Posterior vena cava (tissue), 2 donors: ENCODE measurements at places on chromosomes 16 and 17. TPM values are rescaled to one million over a fixed set of nuclear protein-coding genes. Genes with fewer than 3 reads are reported as not detected.

GRCh38 chr16:14070555-14070876, 603 bp upstream of the MRTFB start:
- no peak for DNase-seq

DNA sequence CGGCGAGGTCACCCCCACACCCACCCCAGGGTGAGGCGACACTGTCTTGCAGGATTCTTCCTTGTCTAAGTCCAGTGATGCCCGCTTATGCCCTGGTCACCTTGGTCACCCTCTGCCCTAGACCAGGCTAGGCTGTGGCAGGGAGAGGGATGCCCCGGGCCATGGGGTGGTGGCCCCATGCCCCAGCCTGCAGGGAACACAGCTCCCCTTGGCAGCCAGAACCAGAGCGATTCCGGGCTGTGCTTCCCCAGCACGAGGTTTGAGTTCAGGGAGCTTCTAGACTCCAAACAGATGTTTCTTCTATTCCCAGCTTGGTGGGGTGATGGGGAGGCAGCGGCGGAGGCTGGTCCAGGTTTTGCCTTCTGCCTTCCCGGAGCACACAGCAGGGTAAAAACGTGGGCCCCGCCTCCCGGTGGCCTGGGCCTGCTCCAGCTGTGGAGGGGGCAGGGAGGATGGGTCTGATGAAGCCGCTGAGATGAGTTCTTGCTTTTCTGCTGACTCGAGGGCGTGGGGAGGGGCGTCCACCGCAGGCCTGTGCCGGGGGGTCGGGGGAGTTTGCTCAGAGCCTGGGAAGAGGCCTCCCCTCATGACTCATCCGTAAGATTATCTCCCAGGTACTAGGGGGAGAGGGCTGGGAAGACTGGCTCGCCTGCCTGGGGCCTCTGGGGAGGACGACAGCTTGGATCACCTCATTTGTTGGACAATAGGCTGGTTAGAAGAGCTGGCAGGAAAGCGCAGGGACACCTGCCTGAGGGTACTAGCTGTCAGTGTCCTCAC, 15.4 kb downstream of the SMTNL2 start:
- no peak for DNase-seq

DNA sequence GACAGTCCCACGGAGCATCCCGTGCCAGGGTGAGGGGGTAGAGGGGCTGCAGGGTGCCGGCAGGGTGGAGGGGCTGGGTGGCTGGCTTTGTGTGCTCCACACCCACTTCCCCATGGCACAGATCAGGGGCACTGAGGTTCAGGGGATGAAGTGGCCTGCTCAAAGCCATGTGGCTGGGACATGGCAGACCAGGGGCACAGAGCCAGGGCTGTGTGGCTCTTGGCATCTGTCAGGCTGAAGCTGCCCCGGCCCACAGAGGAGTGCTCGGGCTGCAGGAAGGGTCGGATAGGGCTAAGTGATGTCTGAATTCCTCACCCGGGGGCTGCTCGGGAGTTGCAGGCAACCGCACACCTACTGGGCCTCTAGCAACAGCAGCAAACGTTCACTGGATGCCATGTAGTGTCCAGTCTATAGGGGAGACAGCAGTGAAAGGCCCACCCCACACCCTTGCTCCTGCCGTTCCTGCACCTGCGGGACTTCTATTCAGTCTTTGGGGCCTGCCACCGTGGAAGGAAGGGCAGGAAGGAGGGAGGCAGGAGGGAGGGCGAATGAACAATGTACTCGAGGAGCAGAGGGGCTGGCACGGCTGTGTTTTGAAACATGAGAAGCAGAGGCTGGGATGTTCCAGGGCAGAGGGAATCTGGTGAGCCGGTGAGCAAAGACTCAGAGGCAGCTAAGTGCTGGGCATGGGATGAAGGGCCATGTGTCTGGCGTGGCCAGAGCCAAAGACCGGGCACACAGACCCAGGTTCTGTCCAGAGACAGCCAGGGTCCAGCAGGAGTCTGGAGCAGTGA, 15.1 kb downstream of the SLC5A10 start:
- no peak for DNase-seq

GRCh38 chr16:87874639-87875427, 5.5 kb upstream of the SLC7A5 start:
- no peak for DNase-seq

- no peak for DNase-seq
Observed at GRCh38 chr16:26453215-26453614, 613.5 kb upstream of the C16orf82 start.

- DNase-seq = peak; percentile 98
Observed at GRCh38 chr17:7836596-7837407, 2.8 kb downstream of the KDM6B start.

GRCh38 chr17:29140631-29141513, 39.3 kb downstream of the MYO18A start:
- no peak for DNase-seq

DNA sequence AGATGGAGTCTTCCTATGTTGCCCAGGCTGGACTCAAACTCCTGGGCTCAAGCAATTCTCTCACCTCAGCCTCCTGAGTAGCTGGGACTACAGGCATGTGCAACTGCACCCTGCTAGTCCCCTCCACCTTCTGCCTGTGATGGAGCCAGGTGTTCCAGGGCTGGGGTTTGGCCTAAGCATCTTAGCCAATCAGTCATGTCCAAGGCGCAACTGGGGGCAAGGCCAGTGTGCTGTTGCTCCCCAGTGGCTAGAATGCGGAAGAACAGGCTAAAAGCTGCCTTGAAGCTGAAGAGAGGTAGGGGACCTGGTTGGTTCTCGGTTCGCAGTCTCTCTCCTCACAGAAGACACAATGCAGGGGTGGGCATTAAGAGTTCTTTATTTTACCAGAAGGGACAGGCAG, 18.6 kb downstream of the FLOT2 start:
- no peak for DNase-seq

GRCh38 chr17:38620551-38621277, 15.0 kb upstream of the SRCIN1 start:
- DNase-seq = peak; percentile 51

- DNase-seq = peak; percentile 97
Observed at GRCh38 chr17:10127819-10128425, 70.5 kb downstream of the GAS7 start.

DNA sequence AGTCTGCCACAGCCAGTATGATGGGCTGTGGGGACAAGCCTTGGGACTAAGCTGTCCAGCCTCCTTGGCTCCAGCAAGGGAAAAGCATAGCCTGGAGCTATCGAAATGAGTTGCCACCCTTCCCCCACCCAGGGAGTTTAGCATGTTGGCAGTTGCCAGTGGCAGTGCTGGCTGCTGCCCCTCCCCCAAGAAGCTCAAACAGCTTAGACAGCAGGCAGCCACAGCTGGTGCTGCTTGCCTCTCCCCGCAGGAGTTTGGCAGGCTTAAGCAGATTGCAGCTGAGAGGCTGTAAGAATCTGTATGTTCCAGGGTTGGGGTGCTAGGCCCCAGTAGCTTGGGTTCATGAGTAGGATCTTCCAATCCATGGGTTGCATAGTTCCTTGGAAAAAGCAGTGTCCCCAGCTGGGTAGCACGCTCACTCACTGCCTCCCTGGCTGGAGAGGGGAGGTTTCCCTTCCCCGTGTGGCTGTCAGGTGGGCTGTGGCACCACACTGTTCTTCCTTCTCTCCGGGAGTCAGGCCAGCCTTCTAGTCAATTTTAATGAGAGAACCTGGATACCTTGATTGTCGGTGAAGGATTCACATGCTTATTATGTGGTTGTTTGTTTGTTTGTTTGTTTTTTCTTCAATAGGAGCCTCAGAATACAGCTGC, 506.1 kb downstream of the CDH11 start:
- no peak for DNase-seq

DNA sequence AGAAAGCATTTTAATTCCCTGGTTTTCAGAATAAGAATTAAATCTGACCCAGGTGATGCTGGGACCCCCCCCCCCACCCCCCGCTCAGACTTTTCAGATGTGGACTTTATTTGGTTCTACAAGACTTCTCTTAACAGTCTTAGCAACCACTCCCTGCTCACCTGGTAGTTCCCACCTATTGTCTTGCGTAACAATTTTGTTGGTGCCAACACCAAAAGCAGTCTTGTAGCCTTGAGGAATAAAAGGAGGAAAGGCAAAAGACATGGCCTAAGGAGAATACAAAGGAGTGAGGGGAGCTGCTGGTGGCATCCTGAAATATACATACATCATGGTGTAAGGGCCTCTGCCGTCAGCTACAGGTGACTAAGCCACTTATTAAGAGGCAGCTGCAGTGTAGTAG, 5.0 kb downstream of the TTLL6 start:
- DNase-seq = no peak

DNA sequence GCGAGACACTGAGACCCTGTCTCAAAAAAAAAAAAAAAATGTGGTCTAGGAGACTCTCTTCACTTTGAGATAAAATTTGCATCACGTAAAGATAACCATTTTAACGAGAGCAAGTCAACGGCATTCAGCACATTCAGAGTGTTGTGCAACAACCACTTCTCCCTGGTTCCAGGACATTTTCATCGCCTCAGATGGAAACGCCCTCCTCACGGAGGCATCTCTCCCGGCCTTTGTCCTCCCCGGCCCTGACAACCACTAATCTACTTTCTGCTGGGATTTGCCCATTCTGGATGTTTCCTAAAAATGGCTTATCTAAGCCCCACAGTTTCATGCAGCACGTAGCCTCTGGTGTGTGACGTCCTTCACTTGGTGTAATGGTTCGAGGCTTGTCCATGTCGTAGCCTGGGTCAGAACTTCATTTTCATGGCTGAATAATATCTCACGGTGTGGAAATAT, 6.4 kb upstream of the NPRL3 start:
- DNase-seq = peak; percentile 36

DNA sequence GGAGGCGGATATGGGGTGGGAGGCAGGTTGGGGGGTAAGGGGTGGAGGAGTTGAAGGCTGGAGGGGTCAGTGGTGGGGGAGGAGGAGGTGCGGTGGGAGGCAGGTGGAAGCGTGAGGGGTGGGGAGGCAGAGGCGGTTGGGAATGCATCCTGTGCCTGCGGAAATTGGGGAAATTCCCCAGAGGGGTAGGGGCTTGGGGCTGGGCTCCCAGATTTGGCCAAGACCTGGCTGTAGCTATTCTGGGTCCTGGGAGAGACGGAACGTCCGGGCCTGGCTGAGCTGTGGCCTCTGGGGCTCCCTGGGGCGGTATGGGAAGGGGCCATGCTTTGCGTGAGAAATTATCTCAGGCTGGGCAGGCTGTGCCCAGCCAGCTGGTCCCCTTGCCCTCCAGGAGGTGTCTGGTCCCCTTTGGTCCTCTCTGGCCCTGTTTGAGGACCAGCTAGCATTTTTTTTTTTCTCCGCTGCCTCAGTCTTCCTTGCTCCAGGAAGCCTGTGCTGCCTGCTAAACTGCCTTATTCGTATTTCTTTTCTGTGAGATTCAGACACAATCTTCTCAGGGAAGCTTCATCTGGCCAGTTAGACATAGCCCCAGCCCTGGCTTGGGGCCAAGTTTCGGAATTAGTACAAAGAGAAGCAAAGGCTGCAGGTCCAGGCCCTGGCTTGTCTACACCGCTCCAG, 7.3 kb upstream of the TRPV2 start:
- peak; percentile 91 for DNase-seq

DNA sequence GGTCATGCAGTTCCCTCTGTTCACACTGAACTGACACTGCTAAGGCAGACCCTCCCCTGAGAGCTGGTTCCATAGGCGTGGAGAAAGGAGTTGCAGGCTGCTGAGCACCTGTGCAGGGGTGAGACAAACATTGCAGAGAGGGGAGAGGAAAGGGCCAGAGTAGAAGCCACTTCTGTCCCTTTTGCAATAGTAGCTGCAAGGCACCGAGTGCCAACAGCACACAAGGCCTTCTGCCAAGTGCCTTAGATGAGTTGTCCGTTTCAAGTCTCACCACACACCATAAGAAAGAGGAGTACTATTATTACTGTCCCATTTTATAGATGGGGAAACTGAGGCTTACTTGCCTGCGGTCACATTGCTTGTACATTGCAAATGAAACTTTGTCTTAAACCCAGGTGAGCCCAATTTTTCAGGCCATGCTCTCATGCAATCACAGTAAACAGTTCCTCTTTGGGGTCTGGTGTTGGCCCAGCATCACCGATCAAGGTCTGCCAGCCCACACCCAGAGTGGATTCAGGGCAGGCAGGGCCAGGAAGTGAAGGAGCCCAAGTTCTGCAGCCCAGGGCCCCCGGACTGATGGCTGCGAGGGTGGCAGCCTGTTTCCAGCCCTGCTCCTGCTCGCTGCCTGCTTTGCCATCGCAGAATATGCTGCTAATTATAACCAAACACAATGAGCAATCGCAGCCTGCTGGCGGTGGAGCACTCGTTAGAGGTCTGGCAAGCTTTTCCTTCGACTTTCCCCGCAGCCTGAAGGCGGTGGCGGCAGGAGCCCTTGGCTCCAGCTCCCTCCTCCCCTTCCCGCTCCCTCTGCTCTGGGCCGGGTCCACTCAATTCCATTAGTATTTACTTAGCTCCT, 36.8 kb upstream of the DYNLL2 start:
- DNase-seq = no peak

DNA sequence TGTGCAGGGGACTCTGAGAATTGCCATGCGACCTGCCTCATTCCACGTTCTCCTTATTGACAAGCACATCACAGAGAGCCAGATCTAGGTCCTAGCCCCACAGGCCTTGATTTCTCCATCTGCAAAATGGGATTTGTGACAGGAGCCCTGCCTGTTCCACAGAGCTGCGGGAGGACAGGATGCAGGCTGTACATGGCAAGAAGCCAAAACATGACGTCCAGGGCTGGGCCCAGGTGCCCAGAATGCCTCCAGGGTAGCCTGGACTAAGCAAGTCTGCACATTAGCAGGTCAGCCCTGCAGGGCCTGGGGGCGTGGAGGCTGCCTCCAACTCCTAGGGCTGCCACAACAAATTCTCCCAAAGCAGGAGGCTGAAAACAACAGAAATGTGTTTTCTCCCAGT, 235.7 kb upstream of the SDK2 start:
- DNase-seq = no peak

DNA sequence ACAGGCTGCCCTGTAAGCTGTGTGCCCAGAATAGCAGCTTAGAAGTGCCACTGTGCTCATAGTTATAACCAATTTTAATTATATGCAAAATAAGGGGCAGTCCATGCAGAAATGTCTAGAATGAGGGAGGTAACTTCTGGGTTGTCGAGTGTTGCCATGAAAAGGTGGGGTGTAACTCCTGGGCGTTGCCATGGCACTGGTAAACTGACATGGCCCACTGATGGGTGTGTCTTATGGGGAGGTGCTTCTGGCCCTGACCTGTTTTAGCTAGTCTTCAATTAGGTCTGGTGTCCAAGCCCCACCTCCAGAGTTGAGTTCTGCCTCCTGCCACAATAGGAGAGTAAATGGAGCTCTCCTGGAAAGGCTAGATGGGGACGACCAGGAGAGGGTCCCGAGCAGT, 120.6 kb downstream of the SALL1 start:
- no peak for DNase-seq

Gene KRTAP16-1
- not detected for total RNA-seq

Gene EPN3
- total RNA-seq = not detected

Gene FBXW10
- 0.10 TPM for total RNA-seq
